ENCODE measurements at places on chromosomes 7 and 10.

DNA sequence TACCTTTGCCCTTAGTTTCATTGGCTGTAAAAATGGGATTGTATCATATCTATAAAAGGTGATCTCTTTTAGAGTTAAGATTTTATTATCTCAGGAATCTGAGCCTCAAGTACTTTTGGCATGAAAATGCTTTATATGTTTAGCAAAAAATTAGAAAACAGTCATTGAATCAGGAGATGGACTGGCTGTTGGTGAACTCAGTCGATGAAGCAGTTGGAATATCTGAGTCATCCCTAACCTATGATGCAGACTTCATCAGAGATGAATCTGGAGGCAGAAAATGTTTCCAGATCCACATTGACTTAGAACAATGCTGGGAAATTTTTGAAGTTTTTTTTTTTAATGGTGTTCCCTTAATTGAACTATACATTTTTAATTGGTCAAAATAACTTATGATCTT lies 228.5 kb downstream of the SLC25A13 start:
- no peak for DNase-seq

DNA sequence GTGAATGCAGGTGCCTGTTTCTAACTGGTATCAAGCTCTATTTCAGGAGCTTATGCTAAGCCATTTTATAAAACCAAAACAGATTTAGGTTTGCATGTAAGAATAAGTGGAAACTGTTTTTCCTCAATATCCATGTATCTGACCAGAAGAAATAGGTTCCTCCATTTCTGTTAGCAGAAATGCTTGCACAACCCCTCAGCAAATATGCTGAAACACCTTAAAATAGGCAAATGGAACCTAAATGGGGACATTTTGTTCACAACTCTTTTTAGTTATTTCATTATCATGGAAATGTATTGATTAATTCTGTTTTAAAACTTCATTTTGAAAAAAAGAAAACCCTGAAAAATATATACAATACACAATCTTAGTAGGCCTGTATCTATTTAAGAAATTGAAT lies 8.9 kb upstream of the EEPD1 start:
- no peak for DNase-seq

- no peak for DNase-seq
Measured at GRCh38 chr7:69588773-69589172, 9.5 kb upstream of the AUTS2 start.

DNA sequence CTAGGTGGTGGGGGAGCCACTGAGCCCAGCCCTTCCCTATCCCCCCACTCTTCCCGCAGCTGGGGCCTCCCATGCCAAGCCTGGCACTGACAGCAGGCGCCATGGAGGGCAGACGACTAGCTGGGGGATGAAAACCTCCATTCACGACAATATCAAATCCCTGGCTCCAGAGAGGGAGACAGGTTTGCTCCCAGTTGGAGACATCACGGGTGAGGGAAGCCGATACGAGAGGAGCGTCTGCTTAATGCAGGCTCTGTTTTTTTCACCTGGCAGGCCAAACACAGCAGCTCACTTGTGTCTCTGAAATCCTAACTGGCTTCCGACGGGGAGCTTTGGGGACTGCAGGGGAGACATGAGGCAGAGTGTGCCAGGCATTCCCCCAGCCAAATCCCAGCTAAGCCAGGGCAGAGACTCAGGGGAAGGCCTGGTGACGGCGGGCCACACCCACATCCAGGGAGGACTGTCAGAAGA lies 307.4 kb upstream of the ZMIZ1 start:
- DNase-seq = no peak

GRCh38 chr7:73896454-73896853 lies 35.5 kb downstream of the TMEM270 start:
- no peak for DNase-seq

Data from D721Med (cell line).